ENCODE measurements at places on chromosomes 12 and 14.

GRCh38 chr12:117850048-117850447 lies 118.7 kb downstream of the KSR2 start:
- DNase-seq, result no peak

- no peak for DNase-seq
Measured at GRCh38 chr12:58919231-58920101, 838 bp downstream of the LRIG3 start.

DNA sequence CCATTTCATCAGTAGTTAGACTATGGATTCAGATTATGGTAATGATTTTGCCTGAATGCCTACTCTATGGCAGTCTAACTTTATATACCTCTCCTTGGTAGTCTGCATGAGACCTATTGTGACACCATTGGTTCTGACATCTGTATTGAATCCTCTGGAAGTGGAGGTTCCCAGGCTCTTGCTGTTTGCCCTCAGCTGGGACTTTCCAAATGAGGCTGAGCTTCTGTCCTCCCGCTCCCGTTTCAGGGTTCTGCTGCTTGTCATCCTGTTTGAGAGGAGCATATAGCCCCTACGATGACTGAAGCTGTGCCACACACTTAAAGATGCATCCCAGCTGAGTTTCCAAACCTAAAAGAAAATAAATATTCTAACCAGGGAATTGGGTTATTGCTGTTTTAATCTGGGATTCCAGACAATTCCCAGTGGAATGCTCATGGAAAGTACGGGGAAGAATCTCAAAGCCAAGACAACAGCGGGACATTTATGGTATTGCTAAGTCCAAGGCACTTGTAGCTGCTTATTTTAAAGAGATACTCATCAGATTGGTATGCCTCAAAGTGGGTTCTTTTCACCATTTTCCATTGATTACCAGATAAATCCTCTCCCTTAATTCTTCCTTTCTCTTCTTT lies 105.9 kb downstream of the ETV6 start:
- no peak for DNase-seq

DNA sequence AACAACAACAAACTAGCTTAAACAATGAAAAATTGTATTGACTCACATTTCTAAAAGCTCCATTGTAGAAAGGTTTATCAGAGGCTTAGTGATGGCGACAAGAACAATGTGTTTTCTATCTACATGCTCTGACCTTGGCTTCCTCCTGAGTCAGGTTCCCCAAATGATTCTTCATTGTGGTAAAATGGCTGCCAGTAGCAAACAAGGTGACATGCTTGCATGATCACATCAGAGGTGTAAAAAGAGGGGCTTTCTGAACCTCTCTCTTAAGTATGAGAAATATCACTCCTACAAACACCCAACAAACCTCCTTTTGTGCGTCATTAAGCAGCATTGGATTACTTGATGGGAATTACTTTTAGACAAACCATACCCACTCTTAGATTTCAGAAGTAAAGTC lies 252.4 kb upstream of the SYT1 start:
- no peak for DNase-seq

- DNase-seq, result no peak
Measured at GRCh38 chr12:63919756-63920155, 75.3 kb downstream of the SRGAP1 start.

GRCh38 chr14:45559626-45560025 lies 306.6 kb upstream of the MIS18BP1 start:
- no peak for DNase-seq

- no peak for DNase-seq
Measured at GRCh38 chr12:28893365-28893764, 255.7 kb upstream of the FAR2 start.

DNA sequence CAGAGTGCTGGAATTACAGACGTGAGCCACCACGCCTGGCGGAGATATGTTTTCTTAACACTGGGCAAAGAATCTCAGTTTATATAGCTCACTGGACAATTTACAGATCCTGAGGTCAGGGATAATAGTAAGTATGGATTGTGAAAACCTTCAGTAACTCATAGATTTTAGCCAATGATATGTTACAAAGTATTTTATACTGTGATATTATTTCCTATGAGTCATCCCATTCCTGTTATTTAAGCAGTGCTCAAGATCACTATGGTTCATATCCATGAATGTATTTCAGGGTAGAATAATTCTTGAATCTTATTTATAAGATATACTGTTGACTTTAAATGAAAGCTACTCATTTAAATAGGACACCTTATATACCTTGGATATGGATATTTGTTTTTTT lies 107.2 kb downstream of the RAD51B start:
- no peak for DNase-seq
